ENCODE measurements at places on chromosomes 13 and 19. TPM values are rescaled to one million over a fixed set of nuclear protein-coding genes. Genes with fewer than 3 reads are reported as not detected.

TNFSF13B gene
- total RNA-seq = 0.10 TPM

RTBDN gene
- not detected for total RNA-seq

DCLK1 gene
- total RNA-seq = 6.7 TPM

KCNRG gene
- total RNA-seq = 4.8 TPM

IL11 gene
- not detected for total RNA-seq

KLK6 gene
- total RNA-seq = not detected

ASF1B gene
- 11.4 TPM for total RNA-seq

C13orf42 gene
- total RNA-seq = not detected

MAB21L1 gene
- total RNA-seq = 0.10 TPM

TGFBR3L gene
- total RNA-seq = 0.29 TPM

ZNF837 gene
- total RNA-seq = 2.3 TPM

ZNF177 gene
- 1.3 TPM for total RNA-seq

CRTC1 gene
- 2.1 TPM for total RNA-seq

ZSCAN1 gene
- total RNA-seq = not detected

RASA3 gene
- total RNA-seq = 60.1 TPM

ZNF541 gene
- 0.19 TPM for total RNA-seq

ANGPTL8 gene
- total RNA-seq = not detected

KLK2 gene
- not detected for total RNA-seq

CTXN1 gene
- total RNA-seq = 10.1 TPM

CDC16 gene
- 55.9 TPM for total RNA-seq

ACP5 gene
- under 0.01 TPM for total RNA-seq

MEF2B gene
- total RNA-seq = not detected

PRKCSH gene
- 144 TPM for total RNA-seq

ZNF714 gene
- 9.8 TPM for total RNA-seq

TMEM38A gene
- 3.6 TPM for total RNA-seq

ING1 gene
- total RNA-seq = 6.7 TPM

LHB gene
- total RNA-seq = 0.48 TPM

SIGLECL1 gene
- total RNA-seq = not detected

KLHL1 gene
- total RNA-seq = not detected

ZNF552 gene
- total RNA-seq = 5.6 TPM

FUT1 gene
- 6.5 TPM for total RNA-seq

IRGC gene
- total RNA-seq = not detected

SOHLH2 gene
- 0.19 TPM for total RNA-seq

ZNF677 gene
- 20.6 TPM for total RNA-seq

PPM1N gene
- 2.3 TPM for total RNA-seq

ZNF416 gene
- 6.2 TPM for total RNA-seq

ATP4A gene
- not detected for total RNA-seq

ZNF549 gene
- 4.6 TPM for total RNA-seq

STRN4 gene
- total RNA-seq = 110 TPM

SKA3 gene
- 17.3 TPM for total RNA-seq

GRK1 gene
- not detected for total RNA-seq

RHPN2 gene
- total RNA-seq = 2.0 TPM

PSG7 gene
- total RNA-seq = not detected

SHFL gene
- total RNA-seq = 21.2 TPM

MYO1F gene
- total RNA-seq = under 0.01 TPM

ARGLU1 gene
- 84.3 TPM for total RNA-seq

All from vein endothelial cell (primary cell).